Ammon's horn (tissue), 1 donor: ENCODE measurements at places on chromosomes 13 and 19.
A peak's percentile ranks its signal among the peaks of the same experiment; 100 is the strongest.

- DNase-seq, result no peak
Observed at GRCh38 chr13:36986462-36987240, 12.5 kb downstream of the ALG5 start.

GRCh38 chr13:67275351-67275960 lies 45.3 kb upstream of the PCDH9 start:
- DNase-seq, result no peak

- DNase-seq, result no peak
Observed at GRCh38 chr19:33564836-33565338, 43.3 kb upstream of the PEPD start.

DNA sequence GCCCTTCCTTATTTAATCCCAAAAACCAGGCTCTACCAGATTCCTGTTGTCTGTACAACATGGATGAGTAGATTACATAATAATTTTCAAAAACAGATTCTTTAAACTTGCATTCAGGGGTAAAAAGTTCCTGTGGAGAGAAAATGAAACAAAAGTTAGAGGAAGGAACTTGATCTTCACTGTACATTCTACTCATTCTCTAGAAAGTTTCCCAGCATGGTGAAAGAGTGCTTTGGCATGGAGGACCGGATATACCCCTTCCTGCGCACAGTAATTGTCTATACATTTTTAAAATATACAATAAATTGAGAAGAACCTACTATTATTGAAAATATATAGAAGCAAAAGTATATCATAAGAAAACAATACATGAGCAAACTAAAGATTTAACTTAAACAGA lies 274.2 kb downstream of the ITGBL1 start:
- no peak for DNase-seq

GRCh38 chr13:97574926-97575325 lies 141.0 kb downstream of the RAP2A start:
- peak; percentile 25 for DNase-seq

- DNase-seq, result no peak
Observed at GRCh38 chr13:33855371-33855895, 37.5 kb downstream of the RFC3 start.

GRCh38 chr19:53076984-53077383 lies 26.2 kb downstream of the ZNF160 start:
- peak; percentile 91 for DNase-seq

GRCh38 chr13:45331123-45331619 lies 9.8 kb downstream of the TPT1 start:
- peak; percentile 67 for DNase-seq

DNA sequence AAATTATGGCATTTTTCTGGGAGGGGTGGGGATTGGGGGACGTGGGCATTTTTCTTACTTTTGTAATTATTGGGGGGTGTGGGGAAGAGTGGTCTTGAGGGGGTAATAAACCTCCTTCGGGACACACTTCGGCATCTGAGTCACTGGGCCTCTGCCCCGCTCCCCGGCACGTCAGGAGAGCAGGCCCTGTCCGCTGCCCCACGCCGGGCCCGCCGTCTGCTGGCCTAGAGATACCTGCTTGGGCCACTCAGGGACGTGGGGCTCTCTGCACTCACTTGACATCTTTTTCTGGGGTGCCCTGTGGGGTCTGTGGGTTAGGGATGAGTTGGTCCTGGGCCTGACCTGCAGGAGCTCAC lies 3.5 kb upstream of the FTL start:
- DNase-seq, result no peak

DNA sequence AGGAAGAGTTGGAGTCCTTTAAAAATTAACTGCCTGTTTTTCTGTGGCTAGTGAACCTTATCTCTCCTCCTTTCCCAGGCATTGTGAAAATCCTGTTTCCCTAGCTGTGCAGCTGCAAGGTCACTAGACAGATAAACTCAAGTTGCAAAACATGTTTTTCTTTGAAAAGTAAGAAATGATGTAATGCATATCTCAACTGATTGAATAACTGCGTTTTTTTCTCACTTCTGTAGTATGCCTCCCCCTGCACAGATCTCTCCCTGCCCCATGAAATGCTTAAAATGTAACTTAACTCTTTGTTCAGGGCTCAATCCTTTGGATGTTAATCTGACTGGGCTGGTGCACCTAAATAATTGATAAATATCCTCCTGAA lies 27.7 kb upstream of the CYSLTR2 start:
- no peak for DNase-seq

DNA sequence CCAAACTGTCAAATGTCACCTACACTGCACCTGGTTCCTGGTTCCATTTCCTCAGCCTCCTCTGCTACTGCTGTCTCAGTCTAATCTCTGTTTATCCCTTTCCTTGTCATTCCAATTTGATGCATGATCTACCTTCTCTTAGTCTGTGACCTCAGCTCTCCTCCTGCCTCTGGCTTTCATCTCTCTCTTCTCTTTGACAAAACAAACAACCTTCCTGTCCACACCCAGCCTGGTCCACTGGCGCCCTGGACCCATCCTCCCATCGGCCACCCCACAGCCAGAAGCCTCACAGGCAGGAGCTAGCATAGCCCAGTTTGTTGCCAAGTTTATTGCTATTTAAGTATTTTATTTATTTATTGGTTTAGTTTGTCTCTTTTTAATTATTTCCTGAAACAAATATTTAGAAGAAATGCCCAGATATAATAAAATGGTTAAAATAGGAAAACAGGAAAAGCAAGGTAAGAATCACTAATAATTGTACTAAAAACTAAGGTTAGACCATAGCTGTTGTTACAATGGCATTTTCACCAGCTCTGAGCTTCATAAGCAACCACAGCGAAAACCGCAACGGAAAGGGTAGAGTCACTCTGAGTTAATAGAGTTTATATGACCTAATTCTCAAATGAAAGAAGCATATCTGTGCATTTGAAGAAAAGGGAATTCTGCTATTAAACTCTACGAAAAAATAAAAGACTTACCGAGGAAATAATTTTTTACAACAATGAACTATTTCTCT lies 68.6 kb downstream of the EFNB2 start:
- DNase-seq, result no peak

GRCh38 chr13:99436686-99437416 lies 64.4 kb upstream of the TM9SF2 start:
- DNase-seq, result peak; percentile 86

DNA sequence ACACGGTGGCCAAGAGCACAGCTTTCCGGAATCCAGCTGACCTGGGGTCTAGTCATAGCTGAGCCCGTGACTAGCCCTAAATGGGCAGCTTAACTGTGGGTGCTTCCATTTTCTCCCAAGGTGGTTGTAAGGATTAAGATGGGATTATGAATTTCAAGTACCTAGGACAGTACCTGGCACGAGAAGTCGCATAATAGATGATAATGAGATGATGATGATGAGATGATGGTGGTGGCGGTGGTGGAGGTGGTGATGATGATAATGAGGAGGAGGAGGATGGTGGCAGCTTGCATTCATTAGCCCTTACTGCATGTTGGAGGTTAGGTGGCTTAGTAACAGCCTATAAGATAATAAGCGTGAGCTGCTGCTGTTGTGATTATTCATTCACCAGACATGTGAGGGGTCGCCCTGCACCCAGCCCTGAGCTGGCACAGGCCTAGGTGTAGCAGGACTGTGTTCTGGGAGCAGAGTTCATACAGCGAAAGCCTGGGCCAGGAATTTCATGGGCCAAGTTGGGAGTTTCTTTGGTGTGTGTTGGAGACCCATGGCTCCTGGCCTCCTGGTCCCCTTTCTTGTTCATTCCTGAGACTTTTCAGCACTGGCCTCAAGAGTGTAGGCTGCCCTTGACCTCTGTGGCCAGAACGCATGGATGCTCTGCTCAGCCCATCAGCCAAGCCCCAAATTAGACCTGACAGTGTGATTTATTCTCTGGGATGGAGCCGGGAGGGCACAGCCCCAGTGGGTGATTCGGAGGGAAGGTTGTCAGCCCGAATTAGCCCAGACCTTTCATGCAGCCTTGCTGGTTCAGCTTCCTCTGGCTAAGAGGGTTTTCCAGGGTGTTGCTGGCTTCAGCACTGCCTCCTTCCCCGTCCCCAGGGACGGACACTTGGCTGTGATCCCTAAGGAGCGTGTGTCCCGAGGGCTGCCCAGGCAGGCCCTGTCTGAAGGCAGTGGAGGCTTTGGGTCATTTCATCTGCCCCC lies 128.8 kb downstream of the SIPA1L3 start:
- no peak for DNase-seq

DNA sequence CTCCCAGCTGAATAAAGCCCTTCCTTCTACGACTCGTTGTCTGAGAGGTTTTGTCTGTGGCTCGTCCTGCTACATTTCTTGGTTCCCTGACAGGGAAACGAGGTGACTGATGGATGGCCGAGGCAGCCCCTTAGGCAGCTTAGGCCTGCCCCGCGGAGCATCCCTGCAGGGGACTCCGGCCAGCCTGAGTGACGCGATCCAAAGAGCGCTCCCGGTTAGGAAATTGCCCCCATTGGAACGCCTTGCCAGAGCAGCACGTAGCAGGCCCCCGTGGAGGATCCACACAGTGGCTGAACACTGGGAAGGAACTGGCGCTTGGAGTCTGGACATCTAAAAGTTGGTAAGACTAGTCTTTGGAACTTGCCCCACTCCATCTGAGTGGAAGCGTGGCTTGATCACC lies 296.8 kb upstream of the SGCG start:
- DNase-seq, result no peak

DNA sequence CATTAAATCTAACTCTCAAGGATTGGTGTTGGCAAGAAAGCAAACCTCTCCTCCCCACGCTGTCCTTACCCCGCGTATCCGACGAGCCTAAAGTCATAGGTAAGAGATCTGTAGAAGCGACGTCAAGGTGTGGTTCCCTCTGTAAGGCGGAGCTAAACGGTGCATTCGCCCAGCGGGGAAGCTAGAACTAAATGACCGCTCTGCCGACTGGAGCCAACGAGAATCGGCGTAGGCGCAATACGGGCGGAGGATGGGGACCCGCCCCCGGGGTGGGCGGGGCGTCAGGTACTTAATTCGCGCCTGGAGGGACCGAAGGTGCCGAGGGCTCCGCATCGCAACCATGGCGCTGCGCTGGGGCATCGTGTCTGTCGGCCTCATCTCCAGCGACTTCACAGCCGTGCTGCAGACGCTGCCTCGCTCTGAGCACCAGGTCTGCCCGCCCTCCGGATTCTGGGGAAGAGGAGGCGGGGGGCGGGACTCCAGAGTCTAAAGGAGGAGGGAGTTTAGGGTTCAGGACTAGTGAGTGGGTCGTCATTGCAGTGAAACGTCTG lies at the start of gene DHDH:
Gene DHDH (plus strand): TSS at position 318 of the 551 bp plus-strand sequence. CDS start 23 bp downstream, at position 341.
- DNase-seq, result peak; percentile 69

- DNase-seq, result peak; percentile 29
Observed at GRCh38 chr19:50224986-50225747, 21.7 kb downstream of the MYH14 start.

DNA sequence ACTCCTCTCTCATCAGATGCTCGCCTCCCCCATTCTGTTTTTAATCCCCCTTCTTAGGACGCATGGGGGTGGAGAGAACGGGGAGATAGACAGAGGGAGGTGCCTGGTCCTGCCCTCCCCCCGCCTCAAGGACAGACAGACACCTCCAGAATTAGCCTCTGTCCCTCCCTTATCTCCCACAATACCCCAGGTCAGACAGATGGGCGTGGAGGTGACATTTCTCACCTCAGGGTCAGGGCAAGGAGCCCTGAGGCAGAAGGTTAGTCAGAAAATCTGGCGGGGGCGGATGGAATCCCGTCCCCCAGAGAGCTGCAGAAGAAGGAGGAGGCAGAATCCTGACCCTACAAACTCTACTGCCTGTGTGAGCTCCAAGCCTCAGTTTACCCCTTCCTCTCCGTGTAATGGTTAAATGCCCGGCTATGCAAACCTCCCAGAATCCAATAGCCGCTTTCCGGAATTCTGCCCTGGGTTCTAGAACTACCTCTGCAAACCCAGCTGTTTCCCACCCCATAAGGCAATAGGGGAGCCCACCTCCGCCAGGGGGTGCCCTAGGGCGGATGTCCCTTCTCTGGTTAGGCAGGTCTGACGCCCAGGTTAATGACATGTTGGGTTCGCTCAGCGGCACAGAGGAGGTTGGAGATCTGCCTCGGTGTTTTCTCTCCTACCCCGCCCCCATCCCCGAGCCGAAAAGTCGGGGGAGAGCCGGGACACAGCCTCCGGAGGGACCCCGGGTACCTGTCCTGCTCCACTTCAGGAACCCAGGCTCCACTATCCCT lies 900 bp downstream of the PPP1R13L start:
- DNase-seq, result no peak

GRCh38 chr13:80297094-80297493 lies 43.8 kb downstream of the SPRY2 start:
- DNase-seq, result no peak

DNA sequence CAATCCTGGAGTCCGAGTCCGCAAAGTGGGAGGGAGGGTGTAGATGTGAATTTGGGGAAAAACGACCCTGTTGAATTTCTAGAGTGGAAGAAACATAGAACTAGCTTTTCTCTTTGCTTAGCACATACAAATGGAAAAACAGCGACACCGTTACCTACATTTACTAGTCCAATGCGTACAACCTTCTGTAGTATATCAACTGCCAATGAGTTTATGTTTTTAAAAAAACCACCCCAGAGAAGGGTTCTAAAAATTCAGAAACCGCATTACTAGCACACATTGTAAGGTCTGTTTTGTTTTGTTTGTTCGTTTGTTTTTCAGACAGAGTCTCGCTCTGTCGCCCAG lies 332 bp upstream of the SUPT20H start:
- DNase-seq, result no peak

GRCh38 chr13:75694722-75695121 lies 58.6 kb downstream of the LMO7 start:
- DNase-seq, result no peak

DNA sequence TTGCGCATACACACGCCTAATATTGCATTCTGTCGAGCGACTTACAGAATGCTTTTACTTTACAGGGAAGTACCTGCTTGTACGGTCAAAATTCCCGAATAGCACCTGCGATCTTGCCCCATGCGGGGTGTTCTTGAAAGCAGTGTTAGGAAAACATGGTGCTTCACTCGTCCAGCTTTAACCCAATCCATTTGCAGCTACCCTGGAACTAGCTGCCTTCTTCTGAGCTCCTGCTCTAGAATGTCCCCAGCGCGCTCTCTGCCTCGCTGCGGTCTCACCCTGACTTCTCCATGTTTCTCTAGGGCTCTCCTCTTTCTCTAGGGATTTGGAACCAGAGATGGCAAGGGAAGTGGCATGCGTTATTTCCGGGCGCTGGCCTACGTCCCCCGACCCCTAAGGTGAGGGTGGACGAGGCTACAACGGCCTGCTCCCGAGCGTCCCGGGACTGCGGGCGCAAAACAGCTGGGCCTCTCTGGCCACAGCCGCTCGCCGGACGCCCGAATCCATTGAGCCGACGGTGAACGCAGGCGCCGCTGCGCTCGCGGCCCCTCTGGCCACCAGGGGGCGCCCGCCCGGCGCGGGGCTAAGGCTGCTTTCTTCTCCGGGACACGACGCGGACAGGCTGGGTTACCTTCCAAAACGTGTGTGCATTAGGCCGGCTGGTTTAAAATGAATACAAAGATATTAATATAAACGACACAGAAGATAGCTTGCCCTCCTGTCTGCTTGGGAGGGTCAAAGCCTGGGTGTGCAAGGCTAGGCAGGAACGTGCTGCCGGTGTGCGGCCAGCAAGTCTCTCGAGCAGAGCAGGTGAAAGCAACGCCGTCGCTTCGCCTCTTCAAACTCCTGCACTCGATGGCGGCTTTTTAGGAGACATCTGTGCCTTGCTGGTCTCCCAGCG lies 1.8 kb upstream of the SPRY2 start:
- DNase-seq, result peak; percentile 82
